ENCODE measurements at places on chromosomes 3 and 15. TPM values are rescaled to one million over a fixed set of nuclear protein-coding genes. Genes with fewer than 3 reads are reported as not detected.

P2RY1 gene
- 3.3 TPM for polyA plus RNA-seq

FGD5 gene
- polyA plus RNA-seq = 19.0 TPM

DNA sequence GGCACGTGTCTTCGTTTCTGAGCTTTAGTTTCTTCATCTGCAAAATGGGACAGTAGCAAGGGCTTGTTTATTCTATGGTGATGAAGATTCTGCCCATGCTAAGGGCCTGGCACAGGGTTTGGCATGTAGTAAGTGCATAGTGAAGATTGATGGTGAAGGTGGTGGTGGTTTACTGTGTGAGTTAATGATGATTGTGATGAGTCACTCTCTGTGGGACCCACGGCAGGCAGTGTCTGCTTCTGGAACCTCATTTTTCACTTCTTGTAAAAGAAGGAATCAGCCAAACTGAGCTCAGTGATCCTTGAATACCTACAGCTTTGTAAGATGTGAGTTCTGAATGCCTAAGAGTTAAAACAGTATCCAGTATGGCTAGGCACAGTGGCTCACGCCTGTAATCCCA is 86.2 kb upstream of the LRTM1 start:
- DNase-seq = no peak

MESP2 gene
- polyA plus RNA-seq = 0.71 TPM

GRCh38 chr3:110881069-110881468 is 190.5 kb upstream of the NECTIN3 start:
- peak; percentile 16 for DNase-seq

DNA sequence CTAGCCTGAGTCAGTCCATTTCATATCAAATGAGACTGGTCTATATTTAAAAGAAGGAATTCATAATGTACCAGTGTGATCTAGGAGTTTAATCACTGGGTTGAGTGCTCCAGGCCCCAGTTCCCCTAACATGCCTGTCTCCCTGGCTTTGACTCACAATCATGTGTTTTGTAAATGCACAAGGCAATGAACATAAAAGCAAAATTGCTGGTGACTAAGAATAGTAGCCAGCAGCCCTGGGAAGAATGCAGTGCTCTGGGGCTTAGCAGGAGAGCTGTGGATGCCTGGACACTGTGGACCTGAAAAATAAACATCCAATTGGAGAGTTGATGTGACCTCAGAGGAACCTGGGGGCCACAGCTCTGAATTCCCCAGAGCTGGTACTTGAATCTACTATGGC is 50.3 kb downstream of the SYNPR start:
- no peak for DNase-seq

- DNase-seq = no peak
Observed at GRCh38 chr15:84057714-84058331, 177.8 kb upstream of the GOLGA6L4 start.

DNA sequence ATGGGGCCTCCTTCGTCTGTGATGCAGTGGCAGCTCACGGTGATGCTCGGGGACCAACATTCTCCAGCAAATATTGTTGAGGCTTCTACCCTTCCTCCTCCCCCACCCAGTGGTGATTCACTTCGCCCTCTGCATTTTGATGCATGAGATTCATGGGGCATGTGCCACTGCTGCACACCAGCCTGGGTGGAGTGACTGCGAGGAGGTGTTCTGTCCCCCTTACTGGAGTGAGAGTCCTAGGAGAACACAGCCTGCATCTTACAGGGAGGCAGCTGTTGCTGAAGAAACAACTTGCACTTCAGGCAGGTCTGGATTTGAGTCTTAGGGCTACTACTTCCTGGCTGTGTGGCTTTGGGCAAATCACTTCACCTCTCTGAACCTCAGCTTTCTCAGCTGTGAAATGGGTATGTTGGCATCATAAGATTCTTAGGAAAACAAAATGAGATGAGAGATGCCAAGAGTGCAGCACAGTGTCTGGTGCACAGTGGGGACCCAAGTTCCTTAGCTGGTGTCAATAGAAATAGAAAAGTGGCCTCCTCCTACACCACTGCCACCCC is 10.2 kb upstream of the SKOR1 start:
- DNase-seq = no peak

DNA sequence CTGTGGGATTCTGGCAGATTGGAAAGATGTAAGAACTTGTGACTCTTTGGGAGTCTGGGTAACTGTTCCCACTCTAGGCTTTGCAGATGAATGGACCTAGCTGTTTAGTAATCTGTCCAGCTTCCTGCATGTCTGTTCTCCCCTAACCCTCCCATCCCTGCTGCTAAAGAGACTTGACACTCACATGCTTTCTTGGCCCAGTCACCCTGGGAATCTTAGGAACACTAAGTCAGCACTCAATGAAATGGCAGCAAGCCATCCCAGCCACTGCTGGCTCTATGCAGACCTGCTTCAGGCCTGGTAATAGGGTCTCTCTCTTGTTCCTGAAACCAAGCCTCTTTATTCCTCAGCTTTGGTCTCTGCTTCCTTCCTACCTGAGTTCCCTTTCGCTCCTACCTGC is 63.7 kb upstream of the THSD4 start:
- DNase-seq = peak; percentile 85

VEPH1 gene
- polyA plus RNA-seq = 53.5 TPM

GRCh38 chr3:48433472-48434118 is 3.7 kb upstream of the PLXNB1 start:
- DNase-seq = no peak

DNA sequence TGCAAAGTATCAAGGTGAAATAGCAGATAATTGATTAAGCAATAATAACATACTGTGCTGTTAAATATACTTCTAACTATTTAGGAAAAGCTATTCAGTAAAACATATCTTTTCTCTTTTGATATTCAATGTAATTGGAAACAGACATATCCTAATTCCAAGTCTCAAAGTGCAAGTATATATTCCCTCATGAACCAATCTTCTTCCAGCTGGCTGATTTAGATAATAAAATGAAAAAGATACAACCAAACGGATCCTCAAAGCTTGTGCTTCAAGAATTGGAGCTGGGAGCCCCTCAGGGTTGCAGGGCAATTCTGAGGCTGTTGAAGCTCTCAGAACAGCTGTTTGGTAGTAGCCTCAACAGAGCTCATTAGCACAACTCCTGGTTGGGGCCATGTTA is 236.6 kb downstream of the ZIC1 start:
- no peak for DNase-seq

HCN4 gene
- polyA plus RNA-seq = 0.06 TPM

DNA sequence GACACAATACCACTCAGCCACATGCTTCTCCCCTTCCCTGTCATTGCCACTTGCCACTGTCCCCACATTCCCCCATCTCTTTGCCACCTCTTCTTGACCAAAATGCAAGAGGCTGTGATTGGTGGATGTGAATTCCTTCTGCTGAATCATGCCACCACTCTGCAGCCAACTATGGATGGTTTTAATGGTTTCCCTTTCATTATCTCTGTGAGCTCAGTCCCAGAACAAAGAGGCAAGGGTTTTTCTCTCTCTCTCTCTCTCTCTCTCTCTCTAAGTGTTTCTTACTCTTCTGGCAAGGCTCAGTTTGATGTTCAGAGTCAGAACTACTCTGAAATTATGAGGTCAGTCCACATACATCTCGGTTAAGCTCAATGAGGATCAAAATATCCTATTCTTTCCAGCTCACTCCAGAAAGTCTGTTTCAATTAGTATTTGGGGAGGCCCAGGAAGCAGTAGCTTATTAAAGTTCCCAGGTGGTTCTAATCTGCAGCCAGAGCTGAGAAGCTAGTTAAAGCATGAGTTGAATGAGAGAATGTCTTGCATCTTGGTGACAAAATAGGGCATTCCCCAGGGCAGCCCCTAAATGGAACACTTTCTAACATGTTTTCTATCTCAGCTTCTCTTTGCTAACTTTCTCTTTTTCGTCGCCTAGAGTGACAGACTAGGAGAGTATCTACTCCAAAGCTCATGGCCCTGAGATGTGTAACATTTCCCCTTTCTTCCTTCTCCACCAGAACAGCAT is 8.5 kb upstream of the ILDR1 start:
- no peak for DNase-seq

RHCG gene
- polyA plus RNA-seq = 0.25 TPM

CD96 gene
- polyA plus RNA-seq = 1.9 TPM

- no peak for DNase-seq
Observed at GRCh38 chr3:23796518-23796917, 9.2 kb upstream of the UBE2E1 start.

GRCh38 chr3:190397889-190398288 is 9.9 kb downstream of the CLDN16 start:
- DNase-seq = no peak

DNA sequence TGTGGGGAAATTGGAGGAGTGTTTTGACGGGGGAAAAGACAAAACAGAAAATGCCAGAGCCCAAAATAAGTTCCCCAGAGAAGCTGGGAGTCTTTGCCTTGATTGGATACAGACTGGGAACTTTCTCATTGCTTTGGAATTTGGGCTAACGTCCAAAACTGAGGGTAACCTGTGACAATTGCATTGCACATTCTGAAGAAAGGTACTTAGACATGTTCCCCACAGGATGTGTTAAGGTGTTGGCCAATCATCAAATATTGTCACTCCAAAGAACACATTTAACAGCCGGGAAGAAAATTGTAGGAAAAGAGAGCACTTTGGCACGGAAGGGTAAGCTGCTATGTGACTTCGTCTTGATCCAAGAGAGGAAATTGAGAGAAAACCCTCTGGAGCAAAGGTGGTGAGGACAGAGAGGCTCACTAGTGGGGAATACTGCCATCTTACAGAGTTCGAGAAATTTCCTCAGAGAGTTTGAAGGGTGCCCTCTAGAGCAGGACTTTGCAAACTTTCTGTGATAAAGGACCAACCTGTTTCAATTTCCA is 619.5 kb upstream of the TBL1XR1 start:
- peak; percentile 47 for DNase-seq

PCLAF gene
- 7.3 TPM for polyA plus RNA-seq

GRCh38 chr3:60010781-60011180 is 961.0 kb upstream of the CFAP20DC start:
- no peak for DNase-seq

GRCh38 chr3:62898530-62899496 is 23.6 kb upstream of the CADPS start:
- no peak for DNase-seq

- DNase-seq = no peak
Observed at GRCh38 chr3:186094271-186094670, 14.6 kb downstream of the ETV5 start.

CYP8B1 gene
- polyA plus RNA-seq = not detected

DNA sequence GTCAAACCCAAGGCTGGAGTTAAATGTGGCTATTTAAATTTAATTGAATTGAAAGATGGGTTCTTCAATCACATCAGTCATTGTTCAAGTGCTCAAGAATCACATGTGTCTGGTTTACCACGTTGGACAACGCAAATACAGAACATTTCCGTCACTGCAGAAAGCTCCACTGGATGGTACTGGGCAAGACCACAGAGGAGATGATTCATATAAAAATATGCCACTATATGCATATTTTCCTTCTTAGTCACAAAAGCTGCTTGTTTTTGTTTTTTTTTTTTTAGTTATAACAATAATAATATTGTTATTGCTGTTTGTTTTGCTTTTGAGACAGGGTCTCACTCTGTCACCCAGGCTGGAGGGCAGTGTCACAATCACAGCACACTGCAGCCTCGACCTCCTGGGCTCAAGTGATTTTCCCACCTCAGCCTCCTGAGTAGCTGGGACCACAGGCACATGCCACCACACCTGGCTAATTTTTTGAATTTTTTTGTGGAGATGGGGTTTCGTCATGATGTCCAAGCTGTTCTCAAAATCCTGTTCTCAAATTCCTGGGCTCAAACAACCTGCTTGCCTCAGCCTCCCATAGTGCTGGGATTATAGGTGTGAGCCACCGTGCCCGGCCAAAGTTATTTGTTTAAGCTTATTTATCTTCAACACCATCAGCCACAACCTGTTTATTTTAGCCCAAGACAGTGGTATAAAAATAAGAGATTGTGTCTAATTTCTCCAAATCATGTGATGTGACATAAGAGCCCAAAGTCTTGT is 19.4 kb downstream of the RTP3 start:
- no peak for DNase-seq

ADCY5 gene
- polyA plus RNA-seq = 1.2 TPM

- DNase-seq = no peak
Observed at GRCh38 chr3:10328460-10329071, 7.7 kb upstream of the SEC13 start.

HYKK gene
- polyA plus RNA-seq = 1.6 TPM

GRCh38 chr3:136261826-136262225 is 11.7 kb downstream of the PCCB start:
- DNase-seq = no peak

DNA sequence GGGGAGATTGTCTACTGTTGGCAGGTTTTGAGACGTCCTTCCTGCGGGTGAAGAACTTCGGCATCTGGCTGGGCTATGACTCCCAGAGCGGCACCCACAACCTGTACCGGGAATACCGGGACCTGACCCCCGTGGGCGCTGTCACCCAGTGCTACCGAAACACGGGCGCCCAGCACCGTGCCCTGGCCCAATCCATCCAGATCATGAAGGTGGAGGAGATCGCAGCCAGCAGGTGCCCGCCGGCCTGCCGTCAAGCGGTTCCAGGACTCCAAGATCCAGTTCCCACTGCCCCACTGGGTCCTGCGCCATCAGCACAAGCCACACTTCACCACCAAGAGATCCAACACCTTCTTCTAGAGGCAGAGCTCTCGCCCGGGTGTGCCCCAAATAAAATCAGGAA is 194.9 kb upstream of the EPHA6 start:
- DNase-seq = no peak

AGBL1 gene
- 0.08 TPM for polyA plus RNA-seq

DNA sequence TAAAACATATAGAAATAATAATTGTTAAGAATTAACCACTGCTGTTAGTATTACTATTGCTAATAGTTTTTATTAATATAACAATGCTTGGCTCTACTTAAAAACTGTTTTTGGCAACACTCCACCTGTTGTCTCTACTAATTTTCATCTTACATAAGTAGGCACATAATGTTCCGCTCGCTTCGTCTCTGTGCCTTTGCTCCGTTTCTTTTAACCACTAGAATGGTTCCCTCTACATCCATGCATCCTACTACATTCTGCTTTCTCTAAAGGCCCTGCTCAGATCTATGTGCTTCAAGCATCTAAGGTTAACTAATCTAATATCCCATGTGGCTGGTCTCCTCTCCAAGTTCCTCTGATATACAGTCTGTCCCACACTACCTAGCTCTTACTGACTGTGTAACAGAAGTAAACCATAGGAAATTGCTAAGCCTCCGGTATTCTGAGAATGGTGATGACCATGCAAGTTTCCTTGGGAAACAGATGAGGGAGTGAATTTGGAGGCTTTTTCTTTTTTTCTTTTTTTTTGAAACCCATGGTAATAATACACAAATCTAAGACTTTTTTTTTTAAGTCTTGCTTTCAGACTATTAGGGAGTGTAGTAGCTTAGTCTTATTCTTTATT is 138.3 kb downstream of the P3H2 start:
- DNase-seq = no peak

APOD gene
- polyA plus RNA-seq = 27.0 TPM

Data from lung (tissue), 17 donors.